Activated CD4-positive, CD25-positive, alpha-beta regulatory T cell treated with anti-CD3 and anti-CD28 coated beads, Interleukin-2, amount 50 U/mL, for 72 hours (primary cell): ENCODE measurements at places on chromosomes 3 and 15.
A peak's percentile ranks its signal among the peaks of the same experiment; 100 is the strongest.

- no peak for DNase-seq
Observed at GRCh38 chr3:135788978-135789377, 176.6 kb upstream of the PPP2R3A start.

GRCh38 chr3:158808697-158809096, 6.8 kb downstream of the MFSD1 start:
- no peak for DNase-seq

GRCh38 chr3:153090973-153091372, 71.1 kb upstream of the RAP2B start:
- DNase-seq = no peak

GRCh38 chr3:46896386-46896785, 18.9 kb downstream of the PTH1R start:
- no peak for DNase-seq

DNA sequence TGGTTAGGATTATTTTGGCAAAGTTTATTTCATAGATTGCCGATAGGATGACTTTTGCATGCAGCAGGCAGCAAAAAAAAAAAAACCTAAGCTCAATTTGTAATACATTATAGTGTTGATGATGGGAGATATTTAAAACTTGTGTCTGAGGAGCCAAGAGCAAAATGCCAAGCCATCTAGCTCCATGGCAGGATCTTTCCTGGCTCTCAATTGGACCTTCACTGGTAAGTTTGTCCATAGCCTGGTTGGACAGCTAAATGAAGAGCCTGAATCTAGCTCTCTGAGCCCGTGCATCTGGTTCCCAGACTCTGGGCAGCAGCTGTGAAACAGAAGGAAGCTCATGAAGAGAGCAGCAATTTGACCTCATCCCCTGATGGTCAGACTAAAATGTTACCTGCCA, 17.5 kb downstream of the STAC start:
- DNase-seq = no peak

DNA sequence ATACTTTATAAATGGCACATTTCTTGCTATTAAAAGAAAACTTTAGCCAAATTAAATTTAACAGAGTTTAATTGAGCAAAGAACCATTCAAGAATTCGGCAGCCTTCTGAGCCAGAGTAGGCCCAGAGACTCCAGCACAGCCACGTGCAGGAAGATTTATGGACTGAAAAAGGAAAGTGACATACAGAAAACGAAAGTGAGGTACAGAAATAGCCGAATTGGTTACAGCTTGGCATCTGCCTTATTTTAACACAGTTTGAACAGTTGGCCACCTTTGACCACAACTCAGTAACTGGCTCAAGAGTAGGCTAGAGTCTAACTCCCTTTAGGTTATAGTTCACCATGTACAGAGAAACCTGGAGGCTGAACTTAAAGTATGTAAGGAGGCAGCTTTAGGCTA, 17.6 kb downstream of the CFAP44 start:
- no peak for DNase-seq

- DNase-seq = no peak
Observed at GRCh38 chr15:34789326-34789725, 6.0 kb downstream of the ACTC1 start.

DNA sequence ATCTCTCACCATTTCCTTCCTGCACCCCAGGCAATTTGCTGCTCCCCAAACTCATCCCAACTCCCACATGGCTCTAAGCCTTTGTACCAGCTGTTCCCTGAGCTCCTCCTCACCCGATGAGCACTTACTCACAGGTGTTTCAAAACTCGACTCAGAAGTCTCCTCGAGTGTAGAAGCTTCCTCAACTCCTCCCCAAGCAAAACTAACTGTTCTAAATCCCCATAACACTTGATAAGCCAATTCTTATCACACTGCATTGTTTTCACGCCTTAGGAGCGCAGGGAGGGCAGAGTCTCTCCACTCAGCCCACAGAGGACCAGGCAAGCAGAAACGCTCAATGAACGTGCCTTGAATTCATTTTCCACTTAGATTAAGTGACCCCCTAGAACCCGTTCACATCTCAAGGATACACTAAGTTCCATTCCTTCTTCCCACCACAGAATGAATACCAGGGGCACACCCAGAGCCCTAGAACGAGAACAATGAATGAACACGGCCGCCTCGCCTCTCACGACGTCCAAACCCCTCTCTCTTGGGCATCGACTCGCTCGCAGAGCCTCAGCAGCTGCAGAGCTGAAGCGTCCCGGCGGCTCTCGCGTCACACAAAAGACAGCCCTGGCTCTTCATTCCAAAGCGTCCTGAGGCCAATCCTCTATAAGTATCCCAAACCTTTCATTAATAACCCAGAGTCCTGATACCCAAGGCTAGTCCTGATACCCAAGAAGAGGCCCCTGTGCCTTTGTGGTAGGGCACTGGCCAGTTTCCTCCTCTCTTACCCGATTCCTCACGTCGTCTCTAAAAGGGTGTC, 1.1 kb downstream of the RAF1 start:
- peak; percentile 43 for DNase-seq

GRCh38 chr15:88636050-88636449, 2.8 kb upstream of the ISG20 start:
- DNase-seq = peak; percentile 53

DNA sequence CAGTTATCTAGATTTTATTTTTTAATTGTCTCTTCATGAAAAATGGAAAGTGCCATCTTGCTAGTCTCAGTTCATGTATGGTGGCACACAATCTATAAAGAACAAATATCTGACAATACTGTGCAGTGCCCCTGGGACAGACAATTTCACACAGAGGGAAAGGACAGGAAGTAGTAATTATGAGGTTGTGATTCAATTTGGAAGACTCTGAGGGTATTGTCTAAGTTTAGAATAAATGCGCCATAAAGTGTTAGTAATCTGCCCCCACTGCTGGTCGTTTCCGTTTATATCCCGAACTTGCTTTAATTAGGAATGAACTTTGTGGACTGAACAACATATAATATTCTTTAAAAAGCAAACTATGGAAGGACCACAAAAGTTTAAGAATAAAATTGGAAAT, 196.4 kb upstream of the SLC24A5 start:
- no peak for DNase-seq

DNA sequence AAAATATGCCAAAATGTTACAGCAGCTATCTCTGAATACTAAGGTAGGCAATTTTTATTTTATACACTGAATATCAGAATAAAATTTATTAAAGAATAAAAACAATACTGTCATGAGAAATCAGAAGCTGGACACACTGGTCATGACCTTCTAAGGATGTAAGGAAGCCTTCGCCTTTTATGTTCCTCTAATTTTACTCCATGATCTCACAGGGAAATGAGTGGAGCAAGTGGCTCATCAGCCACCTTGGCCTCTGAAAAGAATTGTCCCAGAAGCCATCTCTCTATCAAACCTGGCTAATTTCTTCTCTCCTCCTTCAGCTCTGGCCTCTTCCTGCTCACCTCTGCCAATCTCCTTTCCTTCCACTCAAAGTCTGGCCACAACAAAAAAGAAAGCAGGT, 48.6 kb downstream of the THRB start:
- no peak for DNase-seq

DNA sequence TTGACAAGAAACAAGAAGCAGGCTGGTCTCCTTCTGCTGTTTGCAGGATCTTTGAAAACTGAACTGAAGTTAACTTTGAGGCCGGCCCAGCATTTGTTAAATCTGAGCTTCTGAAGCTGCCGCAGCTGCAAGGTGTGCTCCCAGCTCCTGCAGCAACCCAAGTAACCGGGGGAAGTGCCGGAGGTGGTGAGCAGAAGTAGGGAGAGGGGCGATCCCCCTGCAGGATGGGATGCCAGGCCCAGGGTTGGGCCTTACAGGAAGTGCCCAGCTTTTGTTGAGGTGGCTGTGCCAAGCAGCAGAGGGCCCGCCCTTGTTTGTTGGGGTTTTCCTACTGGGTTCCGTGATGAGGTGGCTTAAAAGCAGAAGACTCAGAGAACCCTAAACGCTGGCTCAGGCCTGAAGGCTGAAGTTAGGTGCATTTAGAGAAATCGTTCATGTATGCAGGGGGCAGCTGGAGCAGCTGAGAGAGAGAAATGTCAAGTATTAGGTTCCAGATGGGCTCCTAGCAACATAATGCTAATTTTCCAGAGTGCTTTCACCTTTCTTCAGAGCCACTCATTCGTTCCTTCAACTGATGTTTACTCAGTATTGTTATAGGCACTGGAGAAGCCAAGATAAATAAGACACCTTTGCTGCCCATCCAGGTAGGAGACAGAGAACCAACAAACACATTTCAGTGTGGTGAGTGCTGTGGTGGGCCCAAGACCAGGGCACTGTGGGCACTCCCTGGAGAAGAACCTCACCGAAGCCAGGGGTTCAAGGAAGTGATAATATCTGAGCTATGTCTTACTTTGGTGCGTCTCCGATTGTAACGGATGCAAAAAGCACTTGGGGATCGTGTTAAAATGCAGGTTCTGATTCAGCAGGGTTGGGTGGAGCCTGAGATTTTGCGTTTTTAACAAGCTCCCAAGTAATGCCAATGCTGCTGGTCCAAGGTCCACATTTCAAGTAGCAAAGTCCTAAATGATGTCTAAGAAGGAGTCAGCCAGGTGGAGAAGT, 42.2 kb upstream of the PLCL2 start:
- DNase-seq = peak; percentile 60

DNA sequence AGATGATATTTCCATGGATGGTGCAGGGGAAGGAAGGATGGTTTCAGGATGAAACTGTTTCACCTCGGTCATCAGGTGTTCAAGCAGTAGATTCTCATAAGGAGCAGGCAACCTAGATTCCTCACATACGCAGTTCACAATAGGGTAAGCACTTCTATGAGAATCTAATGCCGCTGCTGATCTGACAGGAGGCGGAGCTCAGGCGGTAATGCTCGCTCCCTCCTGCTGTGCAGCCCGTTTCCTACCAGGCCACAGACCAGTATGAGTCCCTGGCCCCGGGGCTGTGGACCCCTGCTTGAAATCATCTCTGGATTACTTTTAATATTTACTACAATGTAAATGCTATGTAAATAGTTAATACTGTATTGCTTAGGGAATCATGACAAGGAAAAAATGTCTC, 241.8 kb downstream of the ROBO2 start:
- no peak for DNase-seq

DNA sequence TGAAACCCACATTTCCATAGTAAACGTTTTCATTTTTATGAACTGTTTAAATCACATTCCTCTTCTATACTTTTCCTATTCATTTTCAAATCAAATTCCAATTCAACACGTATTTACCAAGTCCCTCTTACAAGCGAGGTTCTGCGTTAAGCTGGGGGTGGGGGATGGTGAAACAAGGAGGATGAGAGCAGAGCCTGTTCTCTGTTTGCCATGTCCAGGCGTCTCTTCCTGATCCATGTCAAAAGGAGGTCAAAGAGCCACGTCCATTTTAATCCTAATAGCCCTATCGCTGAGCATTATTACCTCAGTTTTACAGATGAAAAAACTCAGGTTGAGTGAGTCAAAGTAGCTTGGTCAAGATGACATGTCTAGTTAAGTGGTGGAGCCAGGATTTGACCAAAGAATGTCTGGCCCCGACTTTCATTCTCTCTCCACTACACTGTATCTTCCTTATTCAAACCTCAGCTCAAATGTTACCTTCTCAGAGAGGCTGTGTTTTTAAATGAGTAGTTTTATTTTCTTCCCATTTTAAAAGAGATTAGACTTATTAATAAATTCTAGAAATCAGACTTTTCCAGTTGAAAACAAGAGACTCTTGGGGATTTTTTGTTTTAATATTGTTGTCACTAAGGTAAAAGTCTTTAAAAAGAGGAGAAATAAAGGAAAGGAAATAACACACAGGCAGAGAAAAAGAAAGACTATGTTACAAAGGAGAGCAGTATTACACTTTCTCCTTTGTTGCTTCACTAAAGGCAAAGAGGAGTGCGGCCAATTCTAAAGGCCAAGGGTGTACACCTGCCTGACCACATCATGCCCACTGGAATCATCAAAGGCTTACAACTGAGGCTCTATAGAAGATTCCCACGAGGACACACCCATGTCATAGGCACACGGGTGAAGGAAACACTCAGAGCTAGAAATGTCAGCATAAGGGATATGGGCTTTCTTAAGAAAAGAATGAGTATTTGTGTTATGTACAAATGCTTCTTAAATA, 42.4 kb downstream of the MYO5A start:
- no peak for DNase-seq

DNA sequence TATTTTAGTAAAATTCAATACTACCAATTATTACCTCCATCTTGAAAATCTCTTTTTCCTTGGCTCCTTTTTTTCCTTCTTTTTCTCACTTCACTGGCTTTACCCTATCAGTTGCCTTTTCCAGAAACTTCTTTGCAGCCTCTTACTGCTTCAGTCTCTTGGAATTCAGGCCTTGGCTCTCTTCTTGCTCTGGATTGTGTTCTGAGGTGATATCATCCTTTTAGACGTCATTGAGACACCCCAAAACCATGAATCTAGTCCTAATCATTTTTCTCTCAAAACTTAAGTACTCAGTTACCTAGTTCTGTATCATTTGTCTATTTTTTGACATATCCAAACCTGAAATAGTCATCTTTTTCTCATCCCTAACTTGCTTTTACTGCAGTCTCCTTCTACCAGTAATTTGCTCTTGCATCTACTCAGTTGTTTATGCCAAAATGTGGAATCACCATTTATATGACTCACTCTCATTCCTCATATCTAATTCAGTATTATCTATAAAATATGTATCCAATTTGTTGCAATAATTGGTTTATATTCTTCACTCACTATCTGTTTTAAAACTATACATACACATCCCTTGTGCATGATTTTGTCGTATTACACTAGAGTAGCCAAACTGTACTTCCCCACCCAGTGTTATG, 703.2 kb upstream of the CCDC54 start:
- no peak for DNase-seq

DNA sequence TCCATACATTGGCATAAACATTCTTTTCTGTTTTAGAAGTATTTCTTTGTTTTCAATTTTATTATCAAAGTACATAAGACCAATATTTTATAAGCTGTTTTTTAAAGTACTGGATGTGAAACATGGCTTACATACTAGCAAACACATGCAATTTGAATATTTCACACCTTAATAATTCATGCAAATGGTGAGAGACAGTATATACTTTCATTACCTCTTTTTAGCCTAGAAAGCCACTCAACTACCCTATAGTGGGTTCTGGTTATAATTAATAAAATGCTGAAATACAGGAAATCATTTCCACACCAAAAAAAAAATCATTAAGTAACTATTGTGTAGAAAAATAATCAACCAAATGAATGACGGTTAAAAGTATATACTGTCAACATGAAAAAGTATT, 38.5 kb upstream of the MELTF start:
- no peak for DNase-seq

GRCh38 chr3:174439331-174440252, 419.5 kb upstream of the NAALADL2 start:
- DNase-seq = no peak
